A172 (cell line): ENCODE measurements at places on chromosomes 2 and 18.
A peak's percentile ranks its signal among the peaks of the same experiment; 100 is the strongest.

GRCh38 chr2:8676921-8677645 lies 4.8 kb upstream of the ID2 start:
- DNase-seq = peak; percentile 60

DNA sequence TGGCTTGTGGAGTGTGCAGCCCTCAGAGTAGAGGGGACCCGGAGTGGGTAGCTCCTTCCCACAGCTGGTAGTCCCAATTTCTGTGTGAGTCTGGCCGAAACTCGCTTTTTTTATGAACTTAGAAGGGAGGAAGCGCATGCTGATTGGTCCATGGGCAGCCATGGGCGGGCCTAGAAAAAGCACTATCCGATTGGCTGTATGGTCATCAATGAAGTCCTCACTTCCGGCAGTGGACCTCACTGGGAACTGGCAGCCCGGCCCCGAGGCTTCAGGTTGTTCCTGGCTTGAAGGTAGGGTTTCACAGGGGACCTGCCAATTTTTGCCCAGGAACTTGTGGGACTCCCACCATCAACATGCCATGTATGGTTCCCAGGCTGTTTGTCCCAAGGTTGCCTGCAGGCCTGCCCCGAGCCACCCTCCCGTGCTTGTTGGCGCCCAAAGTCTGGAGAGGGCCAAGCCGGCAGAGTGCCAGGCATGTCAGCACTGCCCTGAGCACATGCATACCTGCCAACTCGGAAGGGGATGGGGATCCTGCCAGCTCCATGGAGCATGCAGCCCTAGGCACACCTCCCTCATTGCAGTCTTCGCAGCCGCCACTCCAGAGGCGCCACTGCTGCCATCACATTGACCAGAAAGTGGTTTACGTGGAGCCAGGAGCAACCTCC lies 98.5 kb downstream of the ATP9B start:
- DNase-seq = no peak

DNA sequence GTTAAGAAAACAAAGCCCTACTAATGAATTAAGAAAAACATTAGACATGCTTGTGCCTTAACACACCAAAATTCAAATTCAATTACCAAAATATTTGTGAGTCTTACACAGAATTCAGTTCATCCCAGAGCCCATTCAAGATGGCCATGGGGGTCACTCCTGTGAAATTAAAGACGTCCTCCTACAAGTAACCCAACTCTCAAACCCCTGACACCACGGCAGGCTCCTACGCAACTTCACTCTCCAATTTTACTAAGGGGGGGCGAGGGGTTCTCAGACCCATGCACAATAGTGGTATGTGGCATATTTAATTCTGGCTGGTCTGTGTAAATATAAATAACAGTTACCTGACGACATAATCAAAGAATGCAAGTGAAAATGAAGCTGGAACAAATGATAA lies 5.0 kb downstream of the ZNF516 start:
- no peak for DNase-seq

DNA sequence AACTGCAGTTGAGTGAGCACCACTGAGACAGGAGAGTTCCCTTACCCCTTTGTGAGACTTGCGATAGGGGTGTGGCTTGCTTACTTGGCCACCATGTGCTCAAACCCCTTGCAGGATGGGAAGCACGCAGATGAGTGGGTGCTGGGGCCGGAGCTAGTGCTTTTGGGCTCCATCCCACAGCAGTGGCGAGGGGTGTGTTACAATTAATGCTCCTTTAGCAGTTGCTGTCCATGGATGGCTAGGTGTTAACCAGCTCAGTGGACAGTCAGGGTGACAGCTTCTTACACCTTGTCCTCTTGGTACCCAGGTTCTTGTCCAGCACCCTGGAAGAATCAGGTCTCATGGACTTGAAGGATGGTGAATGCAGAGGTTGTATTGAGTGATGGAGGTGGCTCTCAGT lies 103.9 kb downstream of the SH3RF3 start:
- DNase-seq = no peak

- DNase-seq = no peak
These were observed 3.6 kb upstream of the CWC22 start for GRCh38 chr2:180010701-180011100.

DNA sequence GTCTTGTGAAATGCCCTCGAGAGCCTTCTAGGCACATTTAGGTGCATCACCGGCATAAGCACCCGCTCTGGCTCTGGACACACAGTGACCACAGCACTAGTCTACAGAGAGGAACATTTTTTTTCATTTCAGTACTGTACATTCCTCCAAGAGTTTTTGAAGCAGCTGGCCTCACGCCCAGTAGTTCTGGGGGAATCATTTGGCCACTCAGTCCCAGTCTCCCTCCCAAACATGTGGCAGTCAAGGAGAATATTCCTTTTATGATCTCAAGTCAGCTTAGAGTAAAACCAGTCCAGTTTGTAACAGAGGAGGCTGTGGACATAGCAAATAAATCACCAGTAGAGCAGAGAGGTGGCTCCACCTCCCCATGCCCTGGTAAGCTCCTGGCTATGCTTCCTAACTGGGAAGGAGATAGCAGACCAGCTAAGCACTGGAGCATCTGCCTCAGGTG lies 48.1 kb downstream of the KCNE4 start:
- peak; percentile 13 for DNase-seq

DNA sequence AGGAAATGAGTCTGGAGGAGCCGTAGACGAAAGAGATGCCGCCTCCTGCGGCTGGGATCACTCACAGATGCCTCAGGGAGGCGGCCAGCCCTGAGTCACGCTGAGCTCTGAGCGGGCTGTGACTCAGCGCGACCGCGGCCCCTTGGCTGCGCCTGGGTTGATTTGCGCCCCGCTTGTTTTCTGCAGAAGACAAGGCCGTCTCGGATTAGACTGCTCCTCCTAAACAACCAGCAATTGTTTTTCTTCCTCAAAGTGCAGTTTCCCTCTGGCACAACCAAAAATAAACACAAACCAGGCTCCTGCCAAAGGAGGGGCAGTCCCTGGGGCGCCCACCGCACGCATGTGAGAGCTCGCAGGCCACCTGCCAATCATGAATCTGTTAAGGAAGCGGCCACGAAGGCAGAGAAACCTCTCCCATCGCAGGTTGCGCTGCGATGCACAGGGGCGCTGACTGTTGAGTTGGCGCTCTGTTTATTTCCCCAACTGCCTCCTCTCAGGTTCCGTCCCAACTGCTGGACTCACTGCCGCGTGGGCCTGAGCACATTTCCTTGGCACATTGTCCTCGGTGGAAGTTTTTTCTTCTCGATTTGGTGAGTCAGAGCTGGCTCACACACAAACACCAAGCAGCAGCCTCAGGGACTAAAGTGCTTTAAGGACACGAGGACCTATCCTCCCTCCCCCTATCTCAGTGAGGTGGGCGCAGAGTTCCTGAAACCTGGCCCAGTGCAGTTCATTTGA lies 85.2 kb upstream of the NDUFV2 start:
- peak; percentile 93 for DNase-seq

- DNase-seq = no peak
These were observed 452.4 kb upstream of the CDH7 start for GRCh38 chr18:65298422-65298821.

- no peak for DNase-seq
These were observed 433.3 kb downstream of the NBAS start for GRCh38 chr2:15127876-15128275.

DNA sequence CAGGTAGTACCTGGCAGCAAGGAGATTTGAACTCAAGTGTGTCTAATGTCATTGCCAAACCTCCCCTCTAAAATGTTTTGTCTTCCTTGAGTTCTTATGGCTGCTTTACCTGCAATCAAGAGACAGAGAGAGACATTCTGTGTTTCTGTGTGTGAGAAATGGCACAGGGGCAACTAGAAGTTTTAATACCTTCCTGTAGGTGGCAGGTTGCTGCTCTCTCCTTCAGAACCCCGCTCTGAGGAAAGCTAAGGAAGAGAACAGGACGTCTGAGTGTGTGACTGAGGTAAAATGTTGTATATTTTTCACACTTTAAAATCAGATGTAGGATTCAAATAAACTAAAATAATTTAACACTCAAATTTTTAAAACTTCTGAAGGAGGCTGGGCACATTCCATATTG lies 19.2 kb downstream of the DTNA start:
- DNase-seq = peak; percentile 49

GRCh38 chr18:11828786-11829432 lies 22.3 kb upstream of the CHMP1B start:
- DNase-seq = no peak

GRCh38 chr2:224405412-224405811 lies 3.5 kb upstream of the FAM124B start:
- no peak for DNase-seq

- no peak for DNase-seq
These were observed 40.1 kb upstream of the GPD2 start for GRCh38 chr2:156396126-156396525.

DNA sequence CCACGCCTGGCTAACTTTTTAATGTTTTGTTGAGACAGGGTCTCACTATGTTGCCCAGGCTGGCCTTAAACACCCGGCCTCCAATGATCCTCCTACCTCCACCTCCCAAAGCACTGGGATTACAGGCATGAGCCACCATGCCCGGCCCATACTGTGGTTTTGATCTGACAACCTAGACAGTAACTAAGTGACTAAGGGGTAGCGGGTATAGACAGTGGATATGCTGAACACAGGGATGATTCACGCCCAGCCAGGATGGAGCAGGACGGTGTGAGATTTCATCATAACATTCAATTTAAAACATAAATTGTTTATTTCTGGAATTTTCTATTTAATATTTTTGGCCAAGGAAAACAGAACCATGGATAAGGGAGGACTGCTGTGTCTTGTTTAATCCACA lies 36.0 kb upstream of the YPEL5 start:
- DNase-seq = peak; percentile 72

DNA sequence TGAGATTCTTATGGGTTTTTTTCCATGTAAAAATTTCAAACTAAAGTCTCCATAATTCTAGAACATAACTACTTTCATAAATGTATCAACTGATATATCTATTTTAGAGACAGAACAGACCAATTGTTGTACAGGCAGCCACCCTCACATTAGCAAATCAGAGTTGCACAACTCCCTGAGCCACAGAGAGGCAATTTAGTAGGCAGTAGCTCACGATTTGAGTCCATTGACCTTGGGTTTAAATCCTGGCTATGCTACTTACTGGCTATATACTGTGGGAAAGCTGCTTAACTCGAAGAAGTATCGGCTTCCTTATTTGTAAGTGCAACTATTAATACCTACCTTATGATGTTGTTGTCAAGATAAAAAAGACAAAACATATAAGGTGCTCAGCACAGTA lies 16.2 kb downstream of the MTIF2 start:
- DNase-seq = no peak

GRCh38 chr2:130736487-130736886 lies 7.6 kb downstream of the GPR148 start:
- no peak for DNase-seq

DNA sequence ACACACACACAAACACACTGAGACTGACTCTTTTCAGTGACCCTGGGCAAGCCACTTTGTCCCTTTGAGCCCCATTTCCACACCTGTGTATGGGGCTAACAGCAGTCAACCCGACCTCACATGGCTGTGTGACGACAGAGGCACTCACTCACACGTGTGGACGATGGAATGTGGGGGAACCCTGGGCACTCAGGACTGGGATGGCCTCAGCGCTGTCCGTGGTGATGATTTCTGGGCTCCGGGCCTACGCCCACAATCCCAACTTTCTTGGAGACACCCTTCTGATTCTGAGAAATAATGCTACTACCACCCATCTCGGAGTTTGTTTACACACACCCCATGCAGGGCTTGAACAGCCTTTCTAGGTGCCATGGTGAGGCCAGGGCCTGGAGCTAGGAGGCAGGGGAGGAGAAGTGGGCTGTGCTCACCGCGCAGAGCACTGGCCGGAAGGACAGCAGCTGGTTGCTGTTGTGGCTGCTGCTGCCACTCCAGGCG lies 1.5 kb downstream of the CRYBA2 start:
- peak; percentile 35 for DNase-seq

GRCh38 chr2:24754985-24755705 lies 38.0 kb downstream of the PTRHD1 start:
- DNase-seq = no peak

GRCh38 chr18:35826477-35826876 lies 146.0 kb upstream of the RMP24 start:
- no peak for DNase-seq

DNA sequence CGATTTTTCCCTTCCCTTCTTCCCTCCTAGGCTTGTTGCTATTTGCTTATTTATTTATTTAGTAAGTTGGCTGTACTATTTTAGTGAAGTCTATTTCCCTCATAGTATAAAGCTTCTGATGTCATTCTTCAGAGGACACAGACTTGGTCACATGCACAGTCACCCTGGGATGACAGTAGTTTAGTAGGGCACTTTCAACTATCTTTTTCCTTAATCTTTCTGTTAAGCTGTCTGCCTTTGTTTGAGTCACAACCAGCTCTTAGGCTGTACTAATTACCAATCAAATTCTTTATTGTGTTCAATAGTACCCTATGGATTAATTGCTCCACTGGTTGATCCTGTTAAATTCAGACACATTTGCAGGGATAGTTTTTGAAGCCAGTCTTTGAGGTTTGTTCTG lies 26.9 kb upstream of the RAB31 start:
- no peak for DNase-seq

DNA sequence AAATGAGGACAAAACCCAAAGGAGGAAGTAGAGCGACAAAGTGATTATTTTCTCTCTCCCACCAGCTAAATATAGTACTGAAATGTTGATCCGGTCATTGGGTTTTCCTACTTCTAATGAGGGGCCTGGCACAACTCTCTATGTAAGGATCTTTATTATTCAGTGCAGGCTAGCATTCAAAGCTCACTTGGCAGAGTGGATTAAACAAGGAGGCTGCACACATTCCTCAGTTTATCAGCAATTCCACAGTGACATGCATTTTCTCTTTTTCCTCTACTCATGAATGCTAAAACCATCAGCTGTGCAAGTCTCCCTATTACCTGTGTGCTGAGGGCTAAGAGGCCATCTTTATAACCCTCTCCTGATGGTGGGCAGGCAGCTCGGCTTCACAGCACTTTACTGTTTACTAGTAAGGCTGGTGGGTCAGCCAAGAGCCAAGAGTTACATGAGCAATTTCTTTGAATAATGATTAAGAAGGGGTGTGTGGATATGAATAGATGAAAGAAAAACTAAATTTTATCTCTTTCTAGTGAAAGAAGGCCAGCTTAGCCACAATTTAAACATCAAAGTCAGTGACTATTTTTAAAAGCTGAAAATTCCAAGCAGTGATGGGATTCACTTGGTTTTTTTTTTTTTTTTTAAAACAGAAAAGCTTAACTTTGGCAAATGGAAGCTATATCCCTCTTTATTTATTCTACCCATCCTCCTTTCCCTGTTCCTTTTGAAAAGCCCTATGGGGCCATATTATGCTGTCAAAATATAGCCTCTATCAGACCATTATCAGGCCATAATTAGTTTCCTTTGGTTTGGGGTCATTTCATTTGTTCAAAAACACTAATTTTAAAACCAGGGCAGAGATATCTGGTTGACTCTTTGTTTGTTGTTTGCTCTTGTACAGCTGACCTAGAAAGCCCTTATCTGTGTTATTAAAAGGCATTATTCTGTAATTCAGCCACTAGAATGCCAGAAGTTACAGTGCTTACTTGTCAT lies 111.0 kb downstream of the RBM43 start:
- no peak for DNase-seq

- no peak for DNase-seq
These were observed 6.0 kb downstream of the RPIA start for GRCh38 chr2:88697370-88698026.

- peak; percentile 94 for DNase-seq
These were observed 15.6 kb upstream of the INO80C start for GRCh38 chr18:35513181-35513936.
